ENCODE measurements at places on chromosomes 1 and 21. TPM values are rescaled to one million over a fixed set of nuclear protein-coding genes. Genes with fewer than 3 reads are reported as not detected.

Gene ACTA1
- total RNA-seq = 1.5 TPM

Gene RGS1
- total RNA-seq = 187 TPM

Gene CYP2J2
- 1.1 TPM for total RNA-seq

Gene PLCH2
- 0.90 TPM for total RNA-seq

Gene FCRL4
- 0.19 TPM for total RNA-seq

Gene TRAF3IP3
- 241 TPM for total RNA-seq

Gene CFAP74
- total RNA-seq = 0.09 TPM

Gene YOD1
- 11.5 TPM for total RNA-seq

Gene RIMS3
- total RNA-seq = 3.8 TPM

Gene UQCRHL
- 9.0 TPM for total RNA-seq

Gene TMIGD3
- 1.8 TPM for total RNA-seq

Gene AGL
- total RNA-seq = 9.5 TPM

Gene GJA5
- total RNA-seq = 1.9 TPM

Gene TEDDM1
- not detected for total RNA-seq

Gene HEYL
- 0.42 TPM for total RNA-seq

Gene FABP3
- 5.2 TPM for total RNA-seq

Measured in thymus (tissue), 14 donors.